Mucosa of gallbladder (tissue), 1 donor: ENCODE measurements at places on chromosomes 11 and 22.

- peak; percentile 53 for DNase-seq
Observed at GRCh38 chr11:61679893-61680621, at the start of gene DAGLA. TSS of gene DAGLA (plus strand) at chr11:61680391. CDS start at chr11:61720156, 39,765 bp downstream.

GRCh38 chr11:42913731-42914130, 398.1 kb upstream of the API5 start:
- DNase-seq: no peak

- DNase-seq: no peak
Observed at GRCh38 chr22:35630387-35630793, 13.3 kb upstream of the MB start.

DNA sequence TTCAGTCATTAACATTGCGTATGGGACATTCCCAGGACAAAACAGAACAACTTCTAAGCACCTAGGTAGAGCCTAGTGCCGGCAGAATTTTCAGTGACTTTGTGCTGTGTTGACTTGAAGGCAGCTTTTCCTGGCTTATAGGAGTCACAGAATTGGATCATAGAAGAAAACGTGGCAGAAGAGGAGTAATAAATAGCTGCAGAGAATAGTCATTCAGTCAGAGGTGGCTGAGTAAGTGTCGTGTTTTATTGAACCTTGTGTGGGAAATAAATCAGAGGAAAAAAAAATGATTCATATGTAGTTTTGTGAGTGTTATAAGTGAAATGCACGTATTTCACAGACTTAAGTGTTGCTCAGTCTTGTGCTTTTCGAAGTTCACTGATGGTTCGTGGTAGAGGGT, 2.1 kb downstream of the BARX2 start:
- no peak for DNase-seq

DNA sequence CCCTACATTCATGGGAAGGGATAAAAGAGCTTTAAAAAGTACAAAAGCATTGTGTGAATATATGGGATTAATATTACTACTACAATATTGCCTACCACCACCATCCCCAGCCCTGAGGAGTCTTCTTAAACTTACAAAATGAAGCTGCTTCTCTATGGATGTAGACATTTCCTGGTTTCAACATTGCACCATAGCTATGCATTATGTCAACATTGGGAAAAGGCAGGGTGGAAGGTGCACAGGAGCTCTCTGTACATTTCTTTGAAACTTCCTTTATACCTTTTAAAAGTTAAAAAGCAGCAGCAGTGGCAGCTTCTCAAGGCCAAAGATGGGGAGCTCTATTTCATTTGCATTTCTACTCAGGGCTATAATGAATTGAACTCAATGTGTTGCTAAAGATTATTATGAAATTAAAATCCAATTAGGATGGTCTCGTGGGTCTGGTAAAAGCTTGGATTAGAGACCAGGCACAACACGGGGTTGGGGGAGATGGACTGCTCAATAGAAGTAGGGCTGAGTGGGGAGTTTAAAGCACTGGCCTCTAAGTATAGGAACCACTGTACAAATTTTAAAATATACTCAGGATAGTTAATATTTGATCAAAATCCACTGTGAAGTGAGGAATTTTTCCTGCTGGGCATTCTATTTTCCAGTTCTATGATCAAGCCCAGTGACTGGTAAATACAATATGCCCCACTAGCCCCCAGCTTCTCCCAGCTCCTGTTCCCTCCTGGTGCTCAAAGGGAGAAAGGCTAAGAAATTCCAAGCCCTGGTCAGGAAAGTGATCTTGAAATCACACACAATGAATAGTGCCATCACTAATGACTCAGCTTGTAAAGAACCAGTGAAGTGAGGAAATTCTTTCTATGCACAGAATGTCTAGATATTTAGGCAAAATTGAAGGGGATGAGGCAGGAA, 362.7 kb upstream of the CCDC90B start:
- DNase-seq: no peak

DNA sequence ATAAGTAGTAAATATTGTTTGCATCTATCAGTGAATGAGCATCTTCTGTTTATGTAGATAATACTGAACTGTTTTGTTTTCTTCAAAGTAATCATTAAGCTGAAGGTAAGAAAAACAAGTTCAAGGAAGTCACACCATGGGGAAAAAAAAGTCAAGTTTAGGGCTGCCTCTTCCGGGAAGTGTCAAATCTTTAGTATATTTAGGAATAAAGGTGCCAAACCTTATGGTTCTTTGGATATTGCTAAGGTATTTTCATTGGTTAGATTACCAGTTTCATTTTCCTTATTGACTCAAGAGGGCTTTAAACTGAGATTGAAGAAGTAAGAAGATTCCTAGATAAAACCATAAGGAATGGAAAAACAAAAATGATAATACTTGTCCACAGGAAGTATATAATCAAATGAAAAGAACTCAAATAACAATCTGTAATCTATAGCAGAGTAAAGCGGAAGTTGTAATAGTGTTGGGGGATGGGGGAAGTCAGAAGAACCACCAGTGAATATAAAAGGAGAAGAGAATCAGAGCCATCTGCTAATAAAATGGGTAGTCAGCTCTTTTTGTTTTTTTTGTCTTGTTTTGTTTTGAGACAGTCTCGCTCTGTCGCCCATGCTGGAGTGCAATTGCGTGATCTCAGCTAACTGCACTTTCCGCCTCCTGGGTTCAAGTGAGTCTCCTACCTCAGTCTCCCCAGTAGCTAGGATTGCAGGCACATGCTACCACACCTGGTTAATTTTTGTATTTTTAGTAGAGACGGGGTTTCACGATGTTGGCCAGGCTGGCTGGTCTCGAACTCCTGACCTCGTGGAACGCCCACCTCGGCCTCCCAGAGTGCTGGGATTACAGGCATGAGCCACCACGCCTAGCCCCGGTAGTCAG, 2.3 kb downstream of the ATM start:
- DNase-seq: no peak

DNA sequence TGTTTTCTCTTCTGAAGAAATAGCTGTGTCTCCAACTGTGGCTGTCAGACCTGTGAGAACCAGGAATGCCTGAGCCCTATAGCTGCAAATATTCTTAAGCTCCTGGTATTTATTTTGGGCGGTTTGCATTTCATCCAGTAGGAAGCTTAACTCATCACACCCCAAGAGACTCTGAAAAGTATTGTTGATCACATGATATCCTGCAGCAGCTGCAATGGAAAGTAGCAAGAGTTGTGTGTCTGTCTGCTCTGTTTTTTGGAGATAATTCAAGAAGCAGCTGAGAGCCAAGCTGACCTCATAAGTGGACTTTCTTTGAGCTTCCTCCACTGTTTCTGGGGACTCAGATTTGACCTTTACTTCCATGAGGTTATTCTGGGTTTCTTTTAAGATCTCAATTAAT, 36.4 kb upstream of the MRPL17 start:
- DNase-seq: no peak

DNA sequence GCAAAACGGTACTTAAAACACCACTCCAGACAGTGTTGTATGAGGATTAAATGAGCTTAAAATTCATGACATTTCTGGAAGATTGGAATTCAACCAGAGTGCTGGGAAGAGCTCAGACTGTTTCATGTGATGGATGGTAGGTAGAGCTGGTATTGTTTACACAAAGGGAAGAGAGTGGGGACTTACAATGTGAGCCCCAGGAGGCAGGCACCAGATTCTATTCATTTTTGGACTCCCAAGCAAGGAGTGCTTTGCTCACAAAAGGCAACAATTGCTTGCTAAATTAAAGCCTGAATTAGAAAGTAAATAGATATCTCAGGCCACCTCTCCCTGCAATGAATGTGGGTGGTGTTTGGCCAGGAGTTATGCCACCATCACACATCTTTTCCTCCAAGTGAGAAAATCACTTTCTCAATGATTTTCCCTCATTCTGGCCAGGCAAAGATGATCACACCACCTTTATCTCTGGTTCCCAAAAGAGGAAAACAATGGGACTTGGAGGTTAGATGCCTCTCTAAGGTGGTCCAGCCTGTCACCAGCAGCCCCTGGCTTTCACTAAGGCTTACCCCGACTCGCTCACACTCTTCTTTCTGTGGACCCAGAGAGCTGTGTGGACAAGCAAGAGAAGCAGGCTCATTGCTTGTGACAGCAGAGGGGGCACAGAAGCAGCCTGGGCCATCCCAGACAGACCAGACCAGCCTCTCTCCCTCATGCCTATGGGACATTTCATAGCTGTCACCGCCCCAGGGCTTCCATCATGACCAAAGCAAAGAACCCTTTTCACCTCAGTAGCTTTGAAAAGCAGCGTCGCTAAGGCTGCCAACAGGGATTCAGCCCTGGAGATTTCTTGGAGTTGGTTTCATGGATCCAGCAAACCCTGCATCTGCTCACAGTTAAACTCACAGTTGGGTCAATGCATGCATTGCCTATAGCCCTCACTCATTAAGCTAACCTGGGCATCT, 63.5 kb upstream of the DRD2 start:
- no peak for DNase-seq

GRCh38 chr11:95193541-95193940, 37.5 kb downstream of the SESN3 start:
- no peak for DNase-seq

DNA sequence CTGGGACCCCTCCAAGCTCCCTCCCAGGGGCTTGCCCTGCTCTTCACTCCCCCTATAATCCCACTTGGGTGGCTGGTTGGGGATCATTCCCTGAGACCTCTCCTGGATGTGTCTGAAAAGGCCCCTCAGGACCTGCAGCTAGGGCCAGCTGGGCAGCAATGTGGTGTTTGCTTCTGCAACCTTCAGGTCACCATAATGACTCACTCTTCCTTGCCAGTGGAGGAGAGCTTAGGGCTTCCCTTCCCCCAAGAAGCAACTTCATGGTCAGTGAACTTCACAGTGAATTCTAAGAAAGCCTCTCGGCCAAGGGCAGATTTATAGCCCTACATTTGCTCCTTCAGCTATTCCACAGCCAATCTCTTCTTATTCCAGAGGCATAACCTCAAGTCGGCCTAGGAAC, 45.1 kb upstream of the TSPAN18 start:
- no peak for DNase-seq

DNA sequence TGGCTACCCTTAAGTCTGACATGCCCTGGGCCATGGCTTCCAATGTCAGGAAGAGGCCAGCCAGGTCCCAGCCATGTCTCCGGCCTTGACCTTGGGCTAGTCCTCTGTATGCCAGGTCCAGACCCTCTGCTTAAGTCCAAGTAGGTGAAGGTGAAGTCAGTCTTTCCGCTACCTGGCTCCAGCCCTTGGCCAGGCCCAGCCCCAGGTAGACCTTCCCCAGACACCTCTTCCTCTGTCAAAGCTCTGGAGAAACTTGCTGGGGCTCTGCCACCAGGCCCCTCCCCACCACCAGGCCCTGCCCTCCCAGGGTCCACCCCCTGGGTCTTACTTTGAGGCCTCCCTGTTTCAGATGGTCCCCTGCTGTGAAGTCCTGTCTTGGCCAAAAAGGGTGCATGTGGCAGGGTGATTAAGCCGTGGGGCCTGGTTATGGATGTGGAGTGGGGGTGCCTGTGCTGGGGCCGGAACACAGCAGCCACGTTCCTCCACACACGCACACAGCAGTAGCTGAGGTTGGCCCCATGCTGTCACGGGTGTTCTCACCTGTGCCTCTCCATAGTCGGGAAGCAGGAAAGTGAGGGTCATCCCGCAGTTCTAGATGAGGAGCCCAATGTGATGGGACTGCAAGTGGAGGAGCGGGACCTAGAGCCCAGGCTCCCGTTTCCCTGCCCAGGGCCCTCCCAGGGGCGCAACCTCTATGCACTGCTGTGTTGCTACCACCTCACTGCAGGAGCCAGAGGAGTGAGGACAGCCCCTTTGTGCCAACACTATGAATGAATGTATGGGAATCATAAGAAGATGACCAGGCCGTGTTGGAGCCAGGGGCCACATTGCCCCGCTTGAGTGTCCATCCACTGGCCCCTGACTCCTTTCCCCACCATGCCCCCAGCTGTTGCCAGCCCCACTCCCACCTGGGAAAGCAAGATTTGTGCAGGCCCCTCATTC, 72.2 kb downstream of the LINC01488 start:
- DNase-seq: no peak

DNA sequence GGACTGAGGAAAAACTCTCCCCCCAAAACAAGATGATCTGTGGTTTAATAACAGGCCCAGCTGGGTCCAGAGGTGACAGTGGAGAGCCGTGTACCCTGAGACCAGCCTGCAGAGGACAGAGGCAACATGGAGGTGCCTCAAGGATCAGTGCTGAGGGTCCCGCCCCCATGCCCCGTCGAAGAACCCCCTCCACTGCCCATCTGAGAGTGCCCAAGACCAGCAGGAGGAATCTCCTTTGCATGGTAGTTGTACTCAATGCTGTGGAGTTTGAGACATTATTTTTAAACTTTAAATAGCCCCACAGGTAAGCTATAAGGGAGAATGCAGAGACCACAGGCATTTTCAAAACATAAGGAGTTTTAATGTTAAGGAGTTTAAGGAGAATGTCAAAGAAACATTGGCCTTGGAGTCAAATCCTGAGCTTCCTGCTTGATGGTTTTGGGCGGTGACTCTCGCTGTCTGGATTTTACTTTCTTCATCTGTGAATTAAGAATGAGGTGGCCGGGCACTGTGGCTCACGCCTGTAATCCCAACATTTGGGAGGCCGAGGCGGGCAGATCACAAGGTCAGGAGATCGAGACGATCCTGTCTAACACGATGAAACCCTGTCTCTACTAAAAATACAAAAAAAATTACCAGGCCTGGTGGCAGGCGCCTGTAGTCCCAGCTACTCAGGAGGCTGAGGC, 6.8 kb downstream of the APOL1 start:
- no peak for DNase-seq

DNA sequence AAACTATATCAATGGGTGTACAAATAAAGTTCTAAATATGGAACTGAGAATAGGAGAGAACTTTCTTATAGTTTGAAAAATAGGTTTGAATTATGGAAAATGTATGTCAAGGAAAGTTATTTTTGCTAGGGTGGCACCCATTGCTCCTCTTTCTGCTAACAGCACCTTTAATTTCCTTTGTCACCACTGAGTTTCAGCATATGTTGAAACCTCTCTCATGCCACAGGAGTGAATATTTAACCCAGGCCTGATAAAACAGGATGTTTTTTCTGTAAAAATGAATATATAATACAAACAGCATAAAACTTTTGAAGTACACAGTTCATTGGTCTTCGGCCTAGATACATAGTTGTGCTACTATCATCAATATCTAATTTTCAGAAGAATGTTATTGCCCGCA, 385.5 kb upstream of the ANO5 start:
- no peak for DNase-seq

DNA sequence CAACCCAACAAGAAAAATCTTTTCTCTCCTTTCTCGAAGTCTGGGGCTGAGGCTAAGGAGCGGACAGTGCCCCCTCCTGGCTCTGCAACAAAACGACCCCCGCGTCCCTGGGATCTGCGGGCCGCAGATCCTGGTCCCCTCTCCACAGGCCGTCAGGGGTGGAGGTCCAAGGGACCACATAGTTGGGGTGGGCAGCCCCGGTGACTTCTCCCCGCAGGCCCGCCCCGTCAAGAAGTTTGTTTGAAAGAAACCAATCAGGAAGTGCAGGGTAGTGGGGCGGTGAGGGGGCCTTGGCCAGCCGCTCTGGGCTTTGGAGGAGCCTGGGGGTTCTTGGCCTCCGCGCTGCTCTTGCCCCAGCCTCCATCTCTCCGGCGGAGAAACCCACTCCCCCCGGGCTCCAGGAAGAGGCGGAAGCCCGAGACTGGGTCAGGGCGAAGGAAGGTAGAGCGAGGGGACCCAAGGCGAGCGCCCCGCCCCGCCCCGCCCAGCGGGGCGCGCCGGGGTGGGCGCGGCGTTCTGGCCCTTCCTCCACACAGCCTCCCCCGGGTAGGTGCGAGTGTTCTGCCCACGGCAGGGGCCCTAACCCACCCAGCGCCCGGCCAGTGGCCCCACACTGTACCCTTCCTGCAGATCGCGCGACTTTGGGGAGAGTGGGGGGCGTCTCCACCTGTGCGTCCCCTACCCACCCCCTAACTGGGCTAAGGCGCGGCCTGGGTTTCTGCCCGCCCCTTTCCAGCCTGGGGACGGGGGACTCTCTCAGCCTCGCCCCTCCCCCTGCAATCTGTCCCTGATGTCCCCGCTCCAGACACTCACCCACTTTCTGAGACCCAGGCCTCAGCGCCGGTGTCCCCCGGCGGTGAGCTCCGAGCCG, 1.3 kb downstream of the TP53I11 start:
- no peak for DNase-seq
